ENCODE measurements at places on chromosomes 2 and 18. TPM values are rescaled to one million over a fixed set of nuclear protein-coding genes. Genes with fewer than 3 reads are reported as not detected.

- DNase-seq, result no peak
These were observed 231.9 kb upstream of the MGAT5 start for GRCh38 chr2:134021830-134022524.

DNA sequence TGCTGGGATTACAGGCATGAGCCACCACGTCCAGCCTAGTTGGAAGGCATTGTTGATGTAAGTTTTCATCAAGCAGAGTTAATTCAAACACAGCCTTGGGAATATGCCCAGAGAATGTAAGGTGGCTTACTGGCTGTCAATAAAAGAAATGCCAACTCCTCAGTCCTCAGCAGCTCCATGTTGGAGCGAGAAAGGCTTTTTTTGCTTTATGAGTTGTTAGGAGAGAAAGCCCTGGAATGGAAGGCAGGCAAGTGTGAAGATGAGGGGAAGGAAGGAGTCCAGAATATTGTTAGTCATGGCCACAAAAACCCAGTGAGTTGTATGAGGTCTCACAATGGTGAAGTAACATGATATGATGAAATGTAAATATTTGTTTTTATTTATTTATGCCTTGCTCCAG is 57.1 kb downstream of the MAP4K4 start:
- DNase-seq, result no peak

- peak; percentile 38 for DNase-seq
These were observed 1.1 kb downstream of the MEMO1 start for GRCh38 chr2:32009516-32010256.

GRCh38 chr18:12233378-12233777 is 20.8 kb upstream of the CIDEA start:
- DNase-seq, result peak; percentile 17

Gene DCC
- total RNA-seq, result 0.14 TPM

Gene TFPI
- total RNA-seq, result 9.3 TPM

Gene APOB
- 0.15 TPM for total RNA-seq

DNA sequence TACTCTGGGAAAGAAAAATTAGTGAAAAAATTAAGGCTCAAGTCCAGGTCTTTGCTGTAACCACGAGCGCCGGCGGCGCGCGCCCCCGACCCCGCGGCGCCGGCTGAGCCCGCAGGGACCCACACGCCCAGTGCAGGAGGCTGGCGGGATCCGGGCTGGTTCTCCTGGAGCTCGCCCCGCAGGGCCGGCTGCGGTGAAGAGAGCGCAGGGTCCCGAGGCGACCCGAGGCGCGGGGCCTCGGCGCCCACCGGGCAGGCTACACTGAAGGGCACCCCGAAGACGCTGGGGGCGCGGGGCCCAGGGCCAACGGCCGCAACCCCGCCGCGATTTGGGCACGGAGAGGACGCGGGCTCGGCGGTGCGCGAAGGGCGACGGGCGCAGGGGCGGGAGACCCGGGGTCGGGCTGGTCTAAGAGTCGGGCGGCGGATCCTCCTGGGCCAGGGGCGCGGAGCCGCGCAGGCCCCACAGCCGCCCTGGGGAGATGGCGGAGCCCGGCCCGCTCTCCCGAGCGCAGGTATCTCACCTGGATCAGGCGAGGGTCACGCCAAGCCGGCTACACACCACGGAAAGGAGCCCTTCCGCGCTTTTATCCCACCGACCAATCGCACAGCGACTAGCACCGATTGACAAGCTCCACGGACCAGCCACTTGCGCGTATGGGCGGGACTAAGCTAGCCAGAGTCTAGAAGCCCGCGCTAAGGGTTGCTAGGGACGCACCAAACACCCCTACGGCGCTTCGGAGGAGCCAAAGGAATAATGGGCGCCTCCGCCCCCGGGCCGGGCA is at the start of gene PASK:
Gene PASK, minus strand, starts transcription at position 582 of the 784 bp plus-strand sequence. CDS start 6,440 bp downstream, outside the sequence.
- DNase-seq, result peak; percentile 97

- DNase-seq, result peak; percentile 82
These were observed 85.6 kb downstream of the IKZF2 start for GRCh38 chr2:213065583-213066442.

DNA sequence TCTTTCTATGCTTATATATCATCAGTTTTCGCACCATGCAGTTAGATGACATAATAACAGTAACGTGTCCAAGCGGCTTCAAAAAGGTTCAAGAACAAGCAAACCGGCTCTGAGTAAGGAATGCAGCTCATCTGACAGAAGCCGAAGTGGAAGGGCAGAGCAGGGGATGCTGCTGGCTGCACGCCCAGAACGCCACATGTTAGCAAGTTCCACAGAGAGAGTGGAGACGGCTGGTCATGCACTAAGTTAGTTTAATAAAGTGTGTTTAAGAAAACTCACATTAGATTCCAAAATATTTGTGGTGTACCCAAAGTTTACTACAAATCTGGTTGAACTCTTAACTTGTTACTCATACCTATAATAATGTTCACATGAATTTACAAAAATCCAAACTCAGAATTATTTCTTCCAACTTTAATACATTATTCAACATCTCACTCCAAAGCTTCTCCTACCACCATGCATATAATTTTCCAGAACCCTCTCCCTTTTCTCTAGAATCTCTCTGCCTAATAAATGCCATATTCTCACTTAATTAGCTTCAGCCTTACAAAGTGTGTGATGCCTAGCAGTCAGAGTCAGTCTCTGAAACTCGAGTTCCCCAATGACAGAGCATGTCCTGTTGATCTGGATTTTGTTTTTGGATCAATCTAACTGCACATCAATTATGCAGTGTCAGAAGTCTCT is 170.0 kb downstream of the DNAH7 start:
- DNase-seq, result peak; percentile 97

DNA sequence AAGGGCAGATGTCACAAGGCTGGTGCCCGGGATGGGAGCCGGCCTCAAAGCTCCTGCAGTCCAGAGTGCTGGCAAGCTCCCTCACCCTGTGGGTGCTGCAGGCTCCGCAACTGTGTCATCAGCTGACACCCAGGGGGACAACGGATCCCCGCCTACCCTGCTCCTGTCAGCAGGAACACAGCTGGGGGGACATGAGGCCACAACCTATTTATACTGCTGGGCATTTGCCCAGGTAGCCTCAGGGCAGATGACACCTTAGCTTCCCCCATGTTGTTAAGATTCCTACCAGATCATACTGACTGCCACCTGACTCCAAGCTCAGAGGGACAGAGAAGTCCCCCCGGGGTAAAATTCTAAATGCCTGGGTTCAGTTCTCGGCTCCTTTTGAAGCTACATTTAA is 1.2 kb downstream of the ANKRD23 start:
- DNase-seq, result no peak

- DNase-seq, result no peak
These were observed 99.8 kb downstream of the TDRD15 start for GRCh38 chr2:21223618-21224017.

- peak; percentile 77 for DNase-seq
These were observed 123.9 kb upstream of the SLC1A4 start for GRCh38 chr2:64865073-64865830.

DNA sequence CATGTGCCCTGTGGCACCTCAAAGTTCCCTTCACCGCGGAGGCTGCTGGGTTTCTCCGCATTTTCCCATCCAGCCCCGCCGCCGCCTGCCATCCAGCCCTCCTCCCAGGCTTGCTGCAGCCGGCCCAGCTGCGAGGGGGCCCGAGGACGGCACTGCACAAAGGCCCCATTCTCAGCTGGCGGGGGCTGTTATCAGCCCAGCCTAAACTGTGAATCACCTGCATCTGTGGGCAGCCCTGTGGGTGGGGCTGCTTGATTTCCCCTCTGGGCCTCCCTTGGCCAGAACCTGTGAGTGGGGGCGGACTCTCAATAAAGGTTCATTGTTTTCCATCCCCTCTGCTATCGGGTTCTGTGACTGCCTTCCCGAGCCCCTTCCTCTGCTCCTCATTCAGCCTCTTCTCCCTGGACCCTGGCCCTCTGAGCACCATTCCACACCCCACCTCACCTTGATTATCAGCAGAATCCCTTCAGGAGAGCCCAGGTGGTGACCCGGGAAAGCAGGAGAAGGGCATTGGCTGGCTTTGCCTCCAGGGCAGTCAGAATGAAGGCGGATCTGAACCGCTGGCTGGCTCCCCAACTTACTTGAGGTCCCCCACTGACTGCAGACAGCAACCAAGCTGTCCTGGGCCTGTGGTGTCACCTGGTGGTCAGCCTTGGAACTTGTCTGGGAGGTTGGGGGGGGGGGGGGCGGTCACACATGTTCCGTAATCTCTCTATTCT is 204.5 kb downstream of the ZFP36L2 start:
- no peak for DNase-seq

- no peak for DNase-seq
These were observed 33.2 kb downstream of the ADCY3 start for GRCh38 chr2:24886691-24887304.

Gene ELOA2
- not detected for total RNA-seq

Gene RTKN
- total RNA-seq, result 53.3 TPM

Gene IGFBP5
- total RNA-seq, result 132 TPM

- no peak for DNase-seq
These were observed 2.1 kb upstream of the B3GNT7 start for GRCh38 chr2:231393149-231394131.

- DNase-seq, result no peak
These were observed 12.9 kb upstream of the GLI2 start for GRCh38 chr2:120722568-120723421.

- no peak for DNase-seq
These were observed 19.0 kb upstream of the IGFBP5 start for GRCh38 chr2:216714376-216714775.

DNA sequence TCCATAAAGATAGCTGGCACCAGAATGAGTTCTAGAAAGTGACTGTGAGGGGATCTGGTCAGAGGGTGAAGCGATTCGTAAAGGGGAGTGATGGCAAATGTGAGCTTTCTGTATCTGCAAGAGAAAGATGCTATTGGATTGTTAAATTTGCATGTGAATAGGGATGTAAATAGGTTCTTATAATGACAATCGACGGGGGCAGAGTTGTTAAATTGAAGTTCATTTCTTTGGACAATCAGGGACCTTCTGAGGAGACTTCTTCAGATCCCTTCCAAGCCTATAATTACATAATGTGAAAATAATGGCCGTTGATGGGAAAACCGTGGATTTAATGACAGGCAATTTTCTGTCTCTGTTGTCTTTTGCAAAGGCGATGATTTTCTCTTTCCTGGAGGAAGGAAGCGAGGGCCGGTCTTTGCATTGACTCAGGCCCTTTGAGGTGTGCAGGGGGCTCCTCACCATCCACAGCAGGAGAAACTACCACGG is 52.2 kb upstream of the TMEM18 start:
- no peak for DNase-seq

GRCh38 chr2:210195101-210195852 is 24.1 kb upstream of the KANSL1L start:
- peak; percentile 70 for DNase-seq

DNA sequence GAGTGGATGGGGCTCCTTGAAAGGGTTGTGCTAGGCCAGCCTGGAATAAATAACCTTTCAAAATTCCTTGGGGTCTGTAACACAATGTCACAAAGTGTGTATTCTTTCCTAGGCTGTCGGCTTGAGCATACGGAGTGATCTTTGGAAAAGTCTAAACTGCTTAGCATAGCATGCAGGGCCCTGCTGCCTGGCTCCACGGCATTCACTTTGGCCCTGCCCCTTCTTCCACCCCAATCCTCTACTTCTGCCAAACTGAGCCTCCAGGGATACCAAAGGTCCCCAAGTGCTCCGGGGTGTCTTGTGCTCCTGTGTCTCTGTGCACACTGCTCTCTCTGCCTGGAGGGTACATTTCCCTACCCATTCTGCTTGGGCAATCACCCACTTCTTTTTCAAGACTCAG is 196.1 kb downstream of the LTBP1 start:
- no peak for DNase-seq

- peak; percentile 31 for DNase-seq
These were observed 17.3 kb upstream of the GATA6 start for GRCh38 chr18:22152093-22152492.

Gene CD8B
- not detected for total RNA-seq

Gene NIF3L1
- total RNA-seq, result 26.9 TPM

Gene STARD6
- not detected for total RNA-seq

GRCh38 chr18:22872900-22873537 is 60.1 kb upstream of the RBBP8 start:
- peak; percentile 13 for DNase-seq

Gene TNFAIP6
- total RNA-seq, result not detected

DNA sequence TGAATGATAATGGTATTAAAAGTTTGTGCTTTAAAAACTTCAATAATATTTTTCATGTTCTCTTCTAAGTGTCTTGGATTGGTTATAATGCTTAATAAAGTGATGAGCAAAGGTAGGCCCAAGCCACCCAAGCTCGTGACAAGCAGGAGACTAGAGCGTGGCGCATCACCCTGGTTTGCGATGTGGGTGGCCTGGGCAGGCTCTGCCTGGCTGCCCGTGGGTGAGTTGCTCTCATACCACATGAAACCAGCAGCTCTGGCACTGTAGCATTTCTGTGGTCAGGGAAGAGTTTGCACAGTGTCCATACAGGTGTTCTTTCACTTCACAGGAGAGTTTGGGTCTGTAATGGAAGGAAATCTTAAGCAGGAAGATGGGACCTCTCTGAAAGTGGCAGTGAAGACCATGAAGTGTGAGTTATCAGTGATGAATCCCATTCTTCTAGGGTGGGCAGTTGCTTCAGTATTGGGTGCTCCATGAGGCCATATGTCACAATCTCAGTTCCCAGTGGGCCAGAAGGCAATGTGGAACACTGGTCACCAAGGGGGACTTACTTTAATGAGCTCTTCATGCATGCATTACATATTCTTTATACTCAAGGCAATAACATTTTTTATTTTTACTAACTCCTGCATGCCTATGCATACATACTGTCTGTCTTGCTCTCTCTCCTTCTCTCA is 51.4 kb upstream of the TMEM87B start:
- DNase-seq, result no peak

Gene SLC25A12
- total RNA-seq, result 25.5 TPM

DNA sequence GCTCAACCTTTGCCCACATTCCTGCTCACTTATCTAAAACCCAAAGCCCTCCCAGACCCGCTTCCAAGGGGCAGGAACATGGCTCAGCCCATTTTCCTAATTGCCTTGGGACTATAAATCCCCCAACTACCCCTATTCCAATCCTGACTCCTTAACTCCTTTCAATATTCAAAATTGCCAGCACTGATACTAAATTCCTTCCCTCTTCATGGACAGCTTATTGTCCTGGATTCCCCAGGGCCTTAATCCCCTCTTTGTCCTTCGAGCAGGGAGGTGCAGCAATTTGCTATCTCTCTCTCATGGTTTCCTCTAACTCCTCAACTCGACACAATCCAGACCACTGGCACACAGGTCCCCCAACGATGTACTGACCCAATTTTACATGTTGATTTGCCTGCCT is 99.1 kb downstream of the SLC25A12 start:
- no peak for DNase-seq

GRCh38 chr2:68715353-68716041 is 19.1 kb upstream of the ARHGAP25 start:
- DNase-seq, result peak; percentile 68

GRCh38 chr18:23719634-23720201 is 30.5 kb downstream of the LAMA3 start:
- no peak for DNase-seq

GRCh38 chr2:201452058-201452921 is 750 bp downstream of the STRADB start:
- DNase-seq, result no peak

Gene NT5DC4
- total RNA-seq, result not detected
